ENCODE measurements at places on chromosomes 13 and 19.

DNA sequence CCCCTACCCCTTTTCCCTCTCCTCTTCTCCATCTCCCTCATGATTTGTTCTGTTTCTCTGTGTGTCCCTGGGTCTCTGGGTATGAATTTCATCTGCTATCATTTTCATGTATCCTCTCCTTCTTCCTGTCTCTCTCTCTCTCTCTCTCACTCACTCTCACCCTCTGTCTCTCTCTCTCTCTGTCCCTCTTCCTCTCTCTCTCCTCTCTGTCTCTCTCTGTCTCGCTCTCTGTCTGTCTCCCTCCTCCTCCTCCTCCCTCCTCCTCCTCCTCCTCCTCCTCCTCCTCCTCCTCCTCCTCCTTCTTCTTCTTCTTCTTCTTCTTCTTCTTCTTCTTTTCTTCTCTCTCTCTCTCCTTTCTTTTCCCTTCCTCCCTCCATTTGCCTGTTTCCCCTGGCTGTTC is 3.3 kb upstream of the CACNG7 start:
- DNase-seq, result no peak

GRCh38 chr19:16259385-16260159 is 61.9 kb downstream of the AP1M1 start:
- no peak for DNase-seq

DNA sequence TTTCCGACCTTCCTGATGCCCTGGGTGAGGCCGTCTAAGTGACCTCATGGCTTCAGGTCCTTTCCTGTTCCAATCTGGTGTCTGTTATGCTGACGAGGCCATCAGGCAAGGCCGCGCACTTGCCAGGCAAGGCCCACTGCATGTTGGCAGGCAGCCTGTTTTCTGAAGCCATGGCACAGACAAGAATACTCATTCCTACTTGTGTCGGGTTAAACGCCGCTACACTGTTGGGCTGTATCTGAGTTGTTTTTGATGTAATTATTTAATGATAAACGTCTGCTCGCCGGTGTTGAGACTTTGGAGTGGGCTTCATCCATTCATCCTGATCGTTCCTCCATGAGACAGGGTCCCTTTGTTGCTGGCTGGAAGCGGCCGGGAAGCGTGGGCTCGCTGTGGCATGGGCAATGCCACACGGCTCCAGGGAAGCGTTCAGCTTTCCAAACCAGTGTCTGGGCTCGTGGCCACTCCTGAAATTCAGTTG is 92.1 kb downstream of the ATP11A start:
- no peak for DNase-seq

- DNase-seq, result no peak
These were observed 855 bp downstream of the UNC13A start for GRCh38 chr19:17687141-17687856.

GRCh38 chr19:38537071-38537936 is 80.4 kb downstream of the MAP4K1 start:
- DNase-seq, result no peak

GRCh38 chr19:47531640-47532387 is 17.0 kb upstream of the NAPA start:
- no peak for DNase-seq

DNA sequence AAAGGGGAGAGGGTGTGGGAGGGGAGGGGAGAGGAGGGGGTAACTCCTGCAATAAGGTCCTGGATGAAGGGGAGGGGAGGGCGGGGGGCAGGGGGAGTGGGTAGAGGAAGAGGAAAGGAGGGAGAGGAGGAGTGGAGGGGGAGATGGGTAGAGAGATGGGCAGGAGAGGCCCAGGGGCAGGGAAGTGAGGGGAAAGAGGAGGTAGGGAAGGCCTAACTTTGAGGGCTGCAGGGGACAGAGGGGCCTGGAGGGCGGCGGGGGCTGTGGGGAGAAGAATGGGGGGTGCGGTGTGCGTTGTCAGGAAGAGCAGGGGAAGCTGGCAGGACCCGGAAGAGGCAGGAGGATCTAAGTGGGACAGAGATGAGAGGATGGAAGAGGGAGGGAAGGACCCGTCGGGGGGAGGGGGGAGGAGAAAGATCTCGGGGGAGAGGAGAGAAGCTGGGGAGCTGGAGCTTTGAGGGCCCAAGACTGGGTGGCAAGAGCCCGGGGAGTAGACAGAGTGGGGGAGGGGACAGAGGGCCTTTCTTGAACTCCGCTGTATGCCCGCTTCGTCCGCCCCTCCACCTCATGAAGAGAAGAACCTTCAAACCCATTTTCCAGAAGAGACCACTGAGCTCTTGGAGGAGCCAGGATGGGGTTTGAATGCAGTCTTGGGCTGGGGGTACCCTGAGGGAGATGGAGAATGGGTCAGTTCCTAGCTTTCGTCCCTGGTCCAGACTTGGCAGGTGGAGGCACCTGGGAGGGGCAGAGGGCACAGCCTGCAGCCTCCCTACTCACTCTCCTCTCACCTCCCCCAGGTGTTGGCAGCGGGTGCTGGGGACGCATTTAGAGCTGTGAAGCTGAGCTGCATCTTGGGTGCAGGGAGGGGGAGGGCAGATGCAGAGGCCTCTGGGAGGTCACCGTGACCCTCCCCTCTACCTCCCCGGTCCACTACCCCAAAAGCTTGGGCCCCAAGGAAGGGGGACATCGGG is 778 bp upstream of the LRRC4B start:
- DNase-seq, result no peak

DNA sequence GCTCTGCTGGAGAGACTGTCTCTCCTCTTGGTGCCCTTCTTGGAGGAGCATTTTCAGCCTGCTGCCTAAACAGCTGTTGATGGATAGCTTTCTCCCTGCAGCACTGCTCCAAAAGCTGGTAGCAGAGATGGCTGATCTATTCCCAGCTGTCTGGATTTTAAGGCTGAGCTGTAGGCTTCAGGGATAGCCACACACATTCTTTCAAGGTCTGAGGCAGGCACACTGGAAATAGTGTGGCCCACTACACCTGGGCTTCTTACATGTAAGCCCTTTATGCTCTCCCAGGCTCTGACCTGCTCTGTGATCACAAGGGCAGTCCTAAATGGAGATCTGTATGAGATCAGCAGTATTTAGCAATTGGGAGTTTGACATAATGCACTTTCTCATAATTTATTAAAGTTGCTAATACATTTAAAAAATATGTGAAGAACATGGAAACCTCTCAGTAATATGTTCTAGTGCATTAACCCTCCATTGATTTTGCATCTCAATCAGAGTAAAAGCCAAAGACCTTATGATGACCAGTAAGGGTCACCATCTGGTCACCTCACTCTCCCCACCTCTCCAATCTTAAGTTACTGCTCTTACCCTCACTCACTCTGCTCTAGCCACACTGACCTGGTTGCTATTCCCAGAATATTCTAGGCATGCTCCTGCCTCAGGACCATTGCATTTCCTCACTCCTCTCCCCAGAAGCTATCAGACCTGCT is 91.6 kb downstream of the MBNL2 start:
- DNase-seq, result no peak

DNA sequence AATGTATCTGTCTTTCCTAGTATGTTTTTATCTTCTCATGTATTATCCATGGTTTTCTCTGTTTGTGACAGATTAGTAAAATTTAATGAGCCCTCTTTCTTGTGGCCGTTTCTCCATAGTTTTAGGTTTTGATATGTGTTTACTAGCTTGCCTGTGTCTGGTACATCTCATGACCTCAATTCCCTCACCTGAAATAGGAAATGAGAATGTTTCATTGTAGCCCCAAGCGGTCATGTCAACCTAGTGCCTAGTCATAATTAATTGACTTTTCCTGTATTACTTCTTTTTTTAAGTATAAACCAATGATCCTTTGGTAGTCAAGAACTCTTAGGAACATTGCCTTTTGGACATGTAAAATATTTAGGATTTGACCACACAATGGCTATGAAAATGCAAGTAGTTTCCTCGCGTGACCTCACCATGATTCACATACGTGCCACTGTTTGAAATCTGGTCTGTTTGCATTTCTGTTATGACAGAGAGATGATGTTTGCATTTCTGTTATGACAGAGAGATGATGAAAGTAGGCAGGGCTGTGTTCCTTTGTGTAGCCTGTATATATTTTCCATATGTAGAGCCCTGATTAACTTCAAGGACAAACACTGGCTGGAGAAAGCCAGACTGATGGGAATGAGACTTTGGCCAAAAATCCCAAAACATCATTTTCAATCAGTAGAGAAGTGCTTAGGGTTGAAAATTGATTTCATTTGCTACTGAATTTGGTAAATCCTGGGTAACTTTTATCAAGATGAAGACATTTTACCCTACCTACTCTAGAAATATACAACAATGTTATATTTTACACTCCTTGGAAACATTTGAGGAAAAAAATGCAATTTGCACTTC is 104.8 kb downstream of the TNFRSF19 start:
- no peak for DNase-seq

GRCh38 chr19:47490847-47491246 is 6.8 kb upstream of the KPTN start:
- DNase-seq, result no peak

- no peak for DNase-seq
These were observed 54.9 kb upstream of the RANBP3 start for GRCh38 chr19:6032827-6033226.

- DNase-seq, result no peak
These were observed 512 bp downstream of the MED4 start for GRCh38 chr13:48094404-48094780.

- DNase-seq, result peak; percentile 84
These were observed 587 bp downstream of the TMEM238 start for GRCh38 chr19:55383279-55384130.

DNA sequence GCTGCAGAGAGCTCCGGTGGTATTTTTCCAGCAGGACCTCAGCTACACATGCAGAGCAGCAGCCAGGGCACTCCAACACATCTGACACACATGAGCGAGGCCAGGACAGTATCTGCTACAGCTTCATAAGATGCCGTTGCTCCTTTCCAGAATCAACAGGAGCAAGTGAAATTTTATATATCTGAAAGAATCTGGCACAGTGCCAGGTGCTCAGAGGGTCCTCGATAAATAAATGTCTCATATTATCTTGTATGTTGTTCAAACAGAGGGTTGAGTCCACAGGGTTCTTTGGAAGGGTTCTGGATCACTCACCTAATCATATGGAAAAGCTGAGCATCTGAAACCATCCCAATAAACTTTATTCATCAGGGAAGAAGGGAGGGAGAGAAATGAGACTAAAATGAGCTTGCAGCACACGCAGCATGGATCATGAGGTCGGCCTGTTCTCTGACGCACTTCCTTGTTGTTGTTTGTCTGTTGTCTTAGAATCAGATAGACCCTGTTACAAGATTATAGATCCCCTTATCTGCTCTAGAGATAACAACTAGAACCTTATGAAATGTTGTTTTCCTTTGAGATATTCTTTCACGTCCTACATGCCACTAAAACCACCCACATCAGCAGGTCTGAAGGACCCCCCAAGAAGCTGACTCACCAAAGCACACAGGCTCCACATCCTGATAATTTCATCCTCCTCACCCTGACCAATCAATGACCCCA is 3.2 kb upstream of the METTL21C start:
- DNase-seq, result no peak

- DNase-seq, result no peak
These were observed 126.1 kb downstream of the FGF9 start for GRCh38 chr13:21796775-21797514.

- DNase-seq, result no peak
These were observed 13.7 kb downstream of the PPFIA3 start for GRCh38 chr19:49132974-49133609.

DNA sequence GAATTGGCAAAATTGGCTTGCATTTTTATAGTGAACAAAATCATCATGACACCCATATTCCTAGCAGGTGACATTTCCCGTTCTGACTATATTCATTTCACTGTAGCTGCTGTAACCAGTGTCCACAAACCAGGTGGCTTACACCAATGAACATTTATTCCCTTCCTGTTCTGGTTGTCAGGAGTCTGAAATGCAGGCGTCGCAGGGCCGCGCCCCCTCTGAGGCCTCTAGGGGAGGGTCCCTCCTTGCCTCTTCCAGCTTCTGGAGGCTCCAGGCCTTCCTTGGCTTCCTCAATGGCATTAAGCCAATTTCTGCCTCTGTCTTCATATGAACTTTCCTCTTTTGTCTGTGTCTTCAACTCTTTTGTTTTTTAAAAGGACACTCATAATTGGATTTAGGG is 6.5 kb upstream of the RLN3 start:
- no peak for DNase-seq

DNA sequence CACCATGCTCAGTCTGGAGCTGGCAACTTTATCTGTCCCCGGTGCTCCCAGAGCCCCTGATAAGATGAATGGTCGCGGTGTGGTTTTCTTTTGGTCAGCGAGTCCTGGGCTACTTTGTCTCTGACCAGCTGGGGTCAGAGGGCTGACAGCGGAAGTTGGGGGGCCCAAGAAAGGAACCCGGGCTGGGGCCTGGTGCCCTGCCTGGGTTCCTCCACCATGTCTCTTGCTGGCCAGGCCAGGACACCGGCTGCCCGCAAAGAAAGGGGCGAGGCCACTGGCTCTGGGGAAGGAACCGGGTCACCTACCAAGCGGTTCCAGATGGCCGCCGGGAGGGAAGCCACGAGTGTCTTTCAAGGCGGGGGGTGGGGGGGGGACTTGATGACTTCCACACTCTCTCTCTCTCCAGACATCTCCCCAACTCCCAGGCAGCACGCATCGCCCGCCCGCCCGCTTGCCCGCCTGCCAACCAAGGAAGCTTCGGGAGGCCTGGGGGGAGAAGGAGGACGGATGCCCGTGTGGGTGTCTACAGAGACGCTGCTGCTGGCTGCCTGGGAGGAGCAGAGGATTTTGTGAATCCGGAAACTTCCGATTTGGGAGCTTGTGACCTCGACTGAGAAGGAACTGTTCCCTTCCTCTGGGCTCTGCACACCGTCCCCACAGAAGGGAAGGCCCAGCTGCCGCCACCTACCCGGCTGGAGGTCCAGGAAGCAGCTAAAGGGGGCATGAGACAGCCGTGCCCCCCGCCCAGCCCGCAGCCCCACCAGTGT is 1.1 kb downstream of the PIP5K1C start:
- no peak for DNase-seq

DNA sequence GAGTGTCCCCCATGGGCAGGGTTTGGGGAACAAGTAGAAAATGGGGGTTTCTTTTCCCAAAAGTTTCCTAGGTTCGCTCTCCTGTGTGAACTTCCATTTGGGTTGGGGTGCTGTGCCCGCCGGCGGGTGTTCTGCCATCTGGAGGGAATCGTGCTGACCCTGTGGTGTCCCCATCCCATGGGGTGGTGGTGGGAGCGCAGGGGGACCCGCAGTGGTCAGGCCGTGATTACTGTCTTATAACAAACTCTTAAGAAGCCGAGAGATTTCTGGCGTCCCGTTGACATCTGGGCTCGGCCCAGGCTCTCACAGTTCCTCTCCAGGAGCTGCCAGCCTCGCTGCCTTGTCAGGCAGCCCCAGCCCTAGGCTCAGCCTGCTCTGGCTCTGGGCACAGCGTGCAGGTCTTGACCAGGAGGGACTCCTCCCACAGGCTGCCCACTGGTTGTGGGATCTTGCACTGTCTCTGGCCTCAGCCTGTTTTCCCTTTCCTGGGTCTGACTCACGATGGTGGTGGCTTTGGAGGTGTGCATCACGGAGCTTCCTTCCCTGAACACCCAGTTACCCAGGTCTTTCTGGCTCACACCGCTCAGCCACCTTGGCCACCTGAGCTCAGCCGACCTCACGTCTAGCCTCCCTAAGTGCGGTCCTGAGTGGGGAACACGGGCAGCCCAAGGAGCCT is 34.5 kb downstream of the PLEKHJ1 start:
- no peak for DNase-seq

Measured in Caco-2 (cell line).